ENCODE measurements at places on chromosomes 7 and 10.

- no peak for DNase-seq
Observed at GRCh38 chr7:26854876-26855855, 9.2 kb downstream of the SKAP2 start.

- DNase-seq = no peak
Observed at GRCh38 chr7:12620371-12620770, 49.9 kb downstream of the SCIN start.

- DNase-seq = no peak
Observed at GRCh38 chr7:81361769-81362312, 408.0 kb downstream of the HGF start.

DNA sequence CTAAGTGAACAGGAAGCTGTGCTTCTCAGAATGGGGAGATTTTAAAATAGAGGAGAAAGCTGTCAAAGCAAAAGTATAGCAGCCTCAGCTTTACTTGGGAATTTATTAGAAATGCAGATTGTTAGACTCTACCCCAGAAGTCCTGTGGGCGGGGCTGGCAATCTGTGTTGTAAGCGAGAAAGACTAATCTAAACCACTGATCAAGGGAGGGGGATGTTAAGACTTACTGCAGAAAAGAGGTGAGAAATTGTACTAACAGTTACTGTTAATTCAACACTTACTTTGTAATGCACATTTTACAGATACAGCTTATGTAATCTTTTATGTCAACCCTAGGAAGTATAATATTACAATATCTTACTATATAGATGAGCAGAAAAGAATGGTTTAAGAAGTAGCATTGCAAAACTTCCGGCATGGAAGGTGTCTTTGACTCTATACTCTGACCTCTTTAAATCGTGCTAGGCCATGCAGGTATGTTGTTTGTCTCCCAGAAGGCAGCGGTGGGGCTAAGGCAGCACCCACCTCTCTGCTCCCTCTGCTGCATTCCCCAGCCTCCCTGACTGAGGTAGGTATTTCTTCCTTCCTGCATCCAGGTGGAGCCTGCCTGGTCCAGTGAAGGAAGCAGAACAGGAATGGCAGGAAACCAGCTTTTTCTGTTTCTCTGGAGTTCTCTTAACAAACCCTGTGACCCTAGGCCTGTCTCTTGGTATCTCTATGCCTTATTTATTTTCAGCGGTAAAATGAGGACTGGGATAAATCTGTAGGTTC lies 462.2 kb downstream of the AUTS2 start:
- no peak for DNase-seq

- no peak for DNase-seq
Observed at GRCh38 chr7:985915-986741, 3.1 kb downstream of the CYP2W1 start.

DNA sequence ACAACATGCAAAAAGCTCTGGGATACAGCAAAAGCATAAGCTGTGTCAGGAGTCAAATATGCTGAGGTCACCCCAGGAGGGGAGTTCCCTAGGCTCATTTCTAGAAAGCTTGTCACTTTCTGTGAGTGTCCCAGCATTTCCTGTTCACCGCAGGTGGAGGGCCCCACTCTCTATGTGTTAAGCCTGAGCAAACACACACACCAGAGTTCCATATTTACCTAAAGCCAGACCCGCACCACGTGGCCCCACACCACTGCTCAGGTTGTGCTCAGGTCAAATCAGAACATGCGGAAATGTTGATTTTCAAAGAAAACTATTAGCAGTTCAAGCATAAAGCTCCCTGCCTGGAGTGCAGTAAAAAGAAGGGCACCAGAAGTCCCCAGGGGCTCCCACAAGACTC lies 259.6 kb upstream of the PPP2R2D start:
- no peak for DNase-seq

DNA sequence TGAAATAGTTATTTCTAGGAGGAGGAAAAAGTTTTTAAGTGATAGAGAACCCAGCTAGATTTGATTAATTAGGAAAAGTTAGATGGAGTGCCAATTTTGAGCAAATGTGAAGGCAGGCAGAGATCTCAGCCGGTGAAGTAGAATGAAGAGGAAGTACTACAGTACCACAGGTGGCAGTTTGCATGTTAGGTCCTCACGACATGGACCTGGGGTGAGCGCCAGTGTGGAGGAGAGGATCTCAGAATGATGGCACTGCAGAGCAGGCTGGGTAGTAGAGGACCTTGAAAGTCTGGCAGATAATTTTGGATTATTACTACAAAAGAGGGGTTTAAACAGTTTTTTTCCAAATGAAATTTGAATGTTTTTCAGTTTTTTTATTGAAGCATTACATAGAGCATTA lies 81.1 kb downstream of the GNAI1 start:
- no peak for DNase-seq

DNA sequence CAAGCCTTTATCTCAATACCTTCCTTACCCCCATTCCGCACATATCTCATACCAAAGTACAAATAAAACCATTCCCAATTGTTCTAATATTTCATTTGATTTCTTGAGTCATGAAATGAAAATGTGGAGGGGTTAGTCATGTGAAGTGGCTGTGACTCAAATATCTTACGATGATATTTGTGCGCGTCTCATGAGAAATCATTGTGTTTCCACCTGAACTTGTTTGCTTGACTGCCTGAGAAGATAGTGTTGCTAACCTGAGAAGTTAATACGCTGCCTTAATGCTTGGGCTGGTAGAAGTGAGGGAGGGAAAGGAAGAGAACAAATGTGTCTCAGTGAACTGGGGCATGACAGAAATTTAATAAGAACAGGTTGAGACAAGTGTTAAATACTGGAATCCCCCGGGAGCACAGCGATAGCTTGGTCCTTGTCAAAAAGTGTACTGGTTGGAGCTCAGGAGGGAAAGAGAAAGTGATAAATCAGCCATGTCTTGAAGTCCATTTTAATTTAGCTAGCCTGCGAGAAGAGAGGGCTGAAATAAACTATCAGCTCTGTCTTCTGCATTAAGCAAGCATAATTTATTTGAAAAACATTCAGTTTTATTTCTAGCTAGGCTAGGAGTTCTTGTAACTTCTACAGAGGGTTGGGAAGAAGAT lies 7.2 kb upstream of the EPHA1 start:
- no peak for DNase-seq

DNA sequence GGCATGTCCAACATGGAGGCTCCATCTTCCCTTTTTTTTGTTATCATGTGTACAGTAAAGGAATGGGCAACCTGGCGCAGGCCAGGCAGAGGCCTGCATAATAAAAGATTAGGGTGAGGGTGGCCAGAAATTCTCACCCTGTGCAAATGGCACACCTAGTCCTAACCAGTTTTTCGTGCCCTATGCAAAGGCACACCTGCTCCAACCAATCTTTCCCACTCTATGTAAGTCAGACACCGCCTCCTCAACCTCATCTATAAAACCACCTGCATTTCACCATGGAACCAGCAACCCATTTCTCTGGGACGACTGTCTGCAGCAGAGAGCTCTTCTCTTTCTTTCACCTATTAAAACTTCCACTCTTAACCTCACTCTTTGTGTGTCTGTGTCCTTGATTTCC lies 16.1 kb downstream of the TBATA start:
- DNase-seq = no peak

- no peak for DNase-seq
Observed at GRCh38 chr10:85318809-85319807, 990.7 kb downstream of the CCSER2 start.

- DNase-seq = no peak
Observed at GRCh38 chr7:20268824-20269223, 51.6 kb upstream of the MACC1 start.

DNA sequence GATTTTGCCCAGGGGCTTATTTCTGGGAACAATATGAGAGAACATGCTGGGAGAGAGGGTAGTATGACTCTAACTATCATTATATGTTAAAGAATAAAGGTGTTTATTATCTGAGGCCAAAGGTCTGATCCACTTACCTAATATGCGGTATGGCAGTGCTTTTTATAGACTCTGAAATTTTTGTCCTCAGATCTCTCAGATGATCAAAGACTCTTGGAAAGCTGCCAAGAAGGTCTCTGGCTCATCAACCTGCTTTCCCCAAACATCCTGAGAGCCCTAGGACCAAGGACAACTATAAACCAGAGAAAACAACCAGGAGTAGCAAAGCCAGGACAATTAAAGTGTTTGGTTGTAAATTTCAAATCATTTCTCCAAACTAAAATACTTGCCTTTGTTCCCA lies 255.7 kb upstream of the LRRN3 start:
- no peak for DNase-seq

- no peak for DNase-seq
Observed at GRCh38 chr10:13758312-13758711, 171.5 kb downstream of the PRPF18 start.

DNA sequence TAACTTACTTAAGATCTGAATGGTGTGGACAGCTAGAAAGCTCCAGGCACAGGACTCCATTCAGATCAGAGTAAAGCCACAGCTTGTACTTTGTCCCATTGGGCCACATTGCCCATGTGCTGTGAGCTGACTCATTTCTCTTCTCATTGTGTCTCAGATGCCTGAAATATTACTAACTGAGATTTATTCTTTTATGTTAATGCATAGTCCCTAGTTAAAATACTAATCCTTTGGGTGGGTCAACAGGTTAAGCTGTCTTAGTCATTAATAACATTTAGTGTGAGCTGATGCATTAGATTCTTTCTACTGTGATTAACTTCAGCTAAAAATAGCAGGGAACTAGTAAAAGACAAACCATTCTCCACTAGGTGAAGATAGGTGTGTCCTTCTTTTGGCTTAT lies 104.7 kb upstream of the ARMC3 start:
- no peak for DNase-seq

GRCh38 chr7:112358513-112358912 lies 91.7 kb upstream of the IFRD1 start:
- DNase-seq = no peak

- no peak for DNase-seq
Observed at GRCh38 chr7:13386741-13387140, 602.7 kb downstream of the ETV1 start.

GRCh38 chr7:3056234-3057065 lies 12.8 kb upstream of the CARD11 start:
- no peak for DNase-seq

DNA sequence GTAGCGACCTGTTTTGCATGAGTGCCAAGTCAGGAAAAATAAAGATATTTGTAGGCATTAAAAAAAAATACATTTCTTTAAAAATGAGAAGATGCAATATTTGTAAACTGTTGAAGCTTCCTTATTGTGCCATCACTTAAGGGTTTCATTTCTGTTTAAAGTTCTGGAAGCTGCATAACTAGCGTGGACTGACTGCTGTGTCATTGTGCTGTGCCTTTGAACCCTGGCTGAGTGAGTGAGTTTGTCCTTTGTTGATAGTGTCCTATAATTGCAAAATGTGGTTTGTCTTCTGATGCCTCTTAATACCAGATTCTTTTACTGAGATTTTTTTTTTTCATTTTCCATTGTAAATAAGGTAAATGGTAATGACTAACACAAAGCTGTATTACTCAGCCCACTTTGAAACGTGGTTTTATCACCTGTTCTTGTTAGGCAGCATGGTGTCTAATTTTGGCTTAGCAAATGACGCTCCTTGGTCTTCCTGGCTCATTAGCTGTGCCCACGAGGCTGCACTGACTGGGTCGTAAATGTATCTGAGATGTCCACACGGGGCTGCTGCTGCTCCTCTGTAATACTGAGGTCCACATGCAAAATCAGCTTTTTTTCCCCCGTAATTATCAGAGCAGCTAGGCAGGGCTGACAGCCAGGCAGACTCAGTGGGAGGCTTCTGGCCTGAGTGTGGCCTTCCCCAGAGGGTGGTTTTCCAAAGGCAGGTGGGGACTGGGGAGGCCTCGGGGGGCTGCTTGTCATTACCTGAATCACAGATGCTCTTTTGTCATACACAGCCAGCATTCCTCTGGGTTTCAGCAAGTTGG lies 14.8 kb downstream of the ZSCAN25 start:
- no peak for DNase-seq

- DNase-seq = no peak
Observed at GRCh38 chr10:94299417-94299816, 63.3 kb downstream of the NOC3L start.

GRCh38 chr7:158631574-158632195 lies 44.1 kb upstream of the PTPRN2 start:
- DNase-seq = no peak

GRCh38 chr7:98528079-98528478 lies 89.0 kb upstream of the NPTX2 start:
- no peak for DNase-seq

GRCh38 chr7:64871761-64872160 lies 31.3 kb upstream of the ZNF273 start:
- no peak for DNase-seq

- DNase-seq = no peak
Observed at GRCh38 chr7:2608921-2609411, 22.8 kb upstream of the TTYH3 start.

GRCh38 chr10:126568809-126569385 lies 101.6 kb downstream of the C10orf90 start:
- DNase-seq = no peak

DNA sequence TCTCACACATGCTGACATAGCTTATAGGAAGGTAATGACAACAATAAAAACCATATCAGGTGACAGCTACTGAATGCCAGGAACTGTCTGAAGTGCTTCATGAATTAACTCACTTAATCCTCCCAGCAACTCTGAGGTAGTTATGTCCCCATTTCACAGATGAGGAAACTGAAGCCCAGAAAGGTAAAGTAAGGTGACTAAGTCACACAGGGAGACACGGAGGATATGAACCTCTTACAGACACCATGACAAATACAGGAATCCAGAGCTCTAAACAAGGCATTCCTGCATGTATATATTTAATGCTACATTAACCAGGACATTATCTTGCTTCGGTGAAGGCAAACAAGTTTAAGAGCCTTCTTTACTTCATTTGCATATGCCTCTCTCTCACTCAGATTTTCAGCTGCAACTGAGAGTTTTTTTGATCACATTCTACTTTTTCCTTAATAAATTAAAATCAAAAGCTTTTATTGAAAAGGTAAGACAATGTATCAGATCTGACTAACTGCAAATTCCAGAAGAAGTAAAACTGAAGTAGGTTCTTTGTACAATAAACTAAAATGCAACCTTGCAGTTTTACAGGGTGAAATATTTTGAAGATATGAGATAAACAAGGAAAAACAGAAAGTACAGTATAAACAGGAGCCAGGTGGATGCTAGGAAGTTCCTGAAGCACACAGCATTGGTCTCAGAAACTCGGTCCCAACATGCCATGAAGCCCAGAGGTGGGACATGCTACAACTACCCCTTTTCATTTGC lies 79.5 kb downstream of the SGMS1 start:
- DNase-seq = no peak

All from stimulated activated CD8-positive, alpha-beta memory T cell treated with anti-CD3 and anti-CD28 coated beads, Interleukin-15, amount 100 ng/mL, for 4 hours (primary cell).